Omental fat pad (tissue), 4 donors: ENCODE measurements at places on chromosomes 16 and 17. TPM values are rescaled to one million over a fixed set of nuclear protein-coding genes. Genes with fewer than 3 reads are reported as not detected.

Gene AIPL1
- not detected for total RNA-seq

DNA sequence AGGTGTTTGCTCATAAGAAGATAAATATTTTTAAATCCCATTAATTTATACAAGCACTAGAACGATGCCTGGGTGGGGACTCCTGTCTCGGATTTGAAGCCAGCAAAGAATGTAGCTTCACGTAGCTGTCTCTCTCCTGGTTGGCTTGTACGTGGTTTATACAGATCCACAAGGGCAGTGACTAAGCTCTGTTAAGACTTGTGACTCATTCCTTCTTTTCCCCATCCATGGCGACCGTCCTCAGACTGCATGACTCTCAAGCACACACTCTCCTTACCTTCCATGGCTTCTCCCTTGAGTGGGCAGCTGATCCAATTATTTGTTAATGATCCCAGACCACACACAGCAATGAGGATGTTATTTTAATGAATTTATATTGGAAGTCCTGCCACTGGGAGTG is 679.7 kb upstream of the SOX9 start:
- DNase-seq: no peak

GRCh38 chr17:535198-535597 is 179.4 kb downstream of the VPS53 start:
- DNase-seq: no peak

DNA sequence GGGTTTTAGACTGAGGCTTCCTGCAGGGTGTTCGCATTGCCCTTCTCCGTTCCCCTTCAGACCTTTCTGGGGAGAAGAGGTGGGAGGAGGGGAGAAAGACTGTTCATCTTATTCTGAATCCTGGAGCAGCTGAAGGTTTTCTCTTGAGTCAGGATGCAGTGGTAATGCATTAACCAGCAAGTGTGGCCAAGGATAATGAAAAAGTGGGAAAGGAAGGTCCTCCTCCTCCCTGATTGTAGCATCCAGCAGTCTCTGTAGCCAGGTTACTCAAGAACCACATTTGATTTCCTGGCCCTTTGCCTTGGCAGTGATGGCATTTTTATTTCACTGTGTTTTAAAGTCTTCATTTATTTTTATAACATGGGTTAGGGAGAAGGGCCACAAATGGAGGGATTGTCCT is 59.1 kb downstream of the CYLD start:
- no peak for DNase-seq

DNA sequence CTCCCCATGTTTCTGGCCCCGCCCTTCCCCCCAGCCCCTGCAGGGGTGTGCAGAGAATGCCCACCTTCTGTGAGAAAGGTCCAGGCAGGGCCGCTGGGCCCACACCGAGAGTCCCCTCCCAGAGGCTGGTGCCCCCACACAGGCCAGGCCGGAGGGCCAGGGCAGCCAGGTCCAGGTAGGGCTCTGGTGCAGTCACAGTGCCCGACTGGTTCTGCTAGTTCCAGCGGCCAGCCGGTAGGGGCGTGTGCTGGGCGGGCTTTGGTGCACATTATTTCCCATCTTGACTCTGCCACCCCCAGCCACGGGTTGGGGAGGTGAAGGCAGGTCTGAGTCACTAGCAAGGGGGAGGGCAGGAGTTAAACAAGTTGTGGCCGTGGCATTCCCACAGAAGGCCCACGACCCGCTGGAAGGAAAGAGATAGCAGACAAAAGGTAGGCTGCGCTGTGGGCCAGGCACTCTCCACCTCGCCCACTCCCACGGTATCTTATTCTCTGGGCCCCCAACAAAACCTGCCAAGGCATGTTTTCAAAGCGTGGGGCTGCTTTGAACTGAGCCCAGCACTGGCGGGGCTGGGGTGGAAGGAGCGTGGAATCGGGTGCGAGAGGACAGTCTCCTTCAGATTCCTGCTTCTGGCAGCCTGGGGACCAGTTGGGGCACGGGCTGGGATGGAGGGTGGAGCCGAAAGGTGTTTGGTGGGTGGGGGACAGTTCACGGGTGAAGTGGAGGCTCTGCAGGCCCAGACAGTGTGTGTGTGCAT is 1.9 kb downstream of the EPN3 start:
- no peak for DNase-seq

- DNase-seq: no peak
These were observed 67.5 kb downstream of the SEC14L1 start for GRCh38 chr17:77208217-77208808.

- DNase-seq: no peak
These were observed 10.8 kb downstream of the SLC22A31 start for GRCh38 chr16:89189358-89190025.

GRCh38 chr16:9061358-9061813 is 30.1 kb upstream of the HAPSTR1 start:
- no peak for DNase-seq

DNA sequence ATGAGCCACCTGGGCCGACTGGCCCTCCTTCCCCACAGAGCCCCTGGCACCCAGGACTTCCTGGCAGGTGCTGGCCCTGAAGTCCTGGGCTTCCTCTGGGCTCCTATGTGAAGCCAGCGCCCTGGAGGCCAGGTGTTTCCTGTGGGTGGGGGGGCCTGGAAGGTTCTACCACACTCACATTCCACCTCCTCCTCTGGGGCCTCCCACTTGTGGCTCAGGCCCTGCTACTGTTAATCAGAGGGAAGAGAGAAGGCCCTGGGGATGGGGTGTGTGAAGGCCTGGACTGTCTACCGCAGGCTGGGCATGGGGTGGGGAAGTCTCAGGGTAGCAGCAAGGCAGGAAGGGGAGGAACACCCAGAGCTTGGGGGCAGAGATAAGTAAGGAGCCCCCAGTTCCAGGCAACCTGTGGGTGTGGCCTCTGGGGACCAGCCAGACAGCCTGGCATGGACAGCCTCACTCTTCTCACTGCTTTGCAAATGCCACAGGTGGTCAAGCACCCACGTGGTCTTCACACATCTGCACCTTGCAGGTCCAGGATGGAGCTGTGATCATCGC is 111.9 kb upstream of the TNRC6C start:
- DNase-seq: no peak

- DNase-seq: no peak
These were observed 1.5 kb downstream of the ZNF747 start for GRCh38 chr16:30533146-30533522.

GRCh38 chr16:79261944-79262552 is 338.5 kb downstream of the MAF start:
- DNase-seq: no peak

- DNase-seq: no peak
These were observed 3.2 kb downstream of the RHBDL3 start for GRCh38 chr17:32268734-32269288.

GRCh38 chr17:61504697-61505096 is 52.5 kb downstream of the TBX4 start:
- DNase-seq: no peak

DNA sequence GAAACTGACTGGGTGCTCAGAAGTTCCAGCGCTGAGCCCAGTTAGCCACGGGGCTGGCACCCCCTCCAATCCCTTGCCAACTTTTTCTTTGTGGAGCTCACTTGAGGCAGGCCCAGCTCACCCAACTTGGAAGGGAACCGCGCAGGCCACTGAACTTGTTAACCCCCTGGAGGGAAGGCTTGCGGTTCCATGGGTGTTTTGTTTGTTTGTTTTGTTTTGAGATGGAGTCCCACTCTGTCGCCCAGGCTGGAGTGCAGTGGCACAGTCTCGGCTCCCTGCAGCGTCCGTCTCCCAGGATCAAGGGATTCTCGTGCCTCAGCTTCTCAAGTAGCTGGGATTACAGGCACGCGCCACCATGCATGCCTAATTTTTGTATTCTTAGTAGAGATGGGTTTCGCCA is 34.1 kb upstream of the NDRG4 start:
- DNase-seq: no peak
